ENCODE measurements at places on chromosomes 5 and 9.

DNA sequence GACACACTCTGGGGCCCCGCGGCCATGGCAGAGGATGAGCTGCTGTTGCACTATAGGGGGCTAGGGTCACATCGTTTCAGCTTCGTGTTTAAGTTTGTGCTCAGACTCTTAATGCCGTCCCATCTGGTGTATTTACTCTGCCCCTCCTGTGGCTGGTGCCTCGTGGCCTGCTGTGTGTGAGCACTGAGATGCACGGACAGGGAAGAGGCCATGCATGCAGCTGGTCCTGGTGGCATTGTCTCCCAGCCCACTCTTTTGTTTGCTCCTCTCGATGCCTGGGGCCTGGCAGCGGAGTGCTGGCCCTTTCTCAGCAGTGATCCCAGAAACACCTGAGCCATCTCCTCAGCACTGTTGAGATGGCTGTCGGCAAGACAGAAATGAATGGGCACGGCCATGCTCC, 30.0 kb upstream of the PHF2 start:
- no peak for DNase-seq

DNA sequence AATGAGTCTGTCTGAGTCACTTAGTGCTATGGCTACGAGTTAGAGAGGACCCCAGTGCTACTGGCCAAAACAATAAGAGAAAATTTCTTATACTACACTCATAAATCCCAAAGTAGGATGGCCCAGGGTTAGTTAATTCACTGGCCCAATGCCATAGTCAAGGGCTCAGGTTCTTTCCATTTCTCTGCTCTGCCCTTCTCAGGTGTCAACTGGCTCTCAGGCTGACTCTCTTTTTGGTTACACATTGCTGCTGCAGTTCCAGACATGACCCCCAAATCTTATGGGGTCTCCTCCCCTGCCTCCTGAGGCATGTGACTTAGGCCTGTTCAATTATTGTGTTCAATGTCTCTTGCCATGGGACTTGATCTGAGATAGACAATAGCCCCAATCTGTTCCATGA, 70.4 kb downstream of the ARHGEF37 start:
- DNase-seq = no peak

DNA sequence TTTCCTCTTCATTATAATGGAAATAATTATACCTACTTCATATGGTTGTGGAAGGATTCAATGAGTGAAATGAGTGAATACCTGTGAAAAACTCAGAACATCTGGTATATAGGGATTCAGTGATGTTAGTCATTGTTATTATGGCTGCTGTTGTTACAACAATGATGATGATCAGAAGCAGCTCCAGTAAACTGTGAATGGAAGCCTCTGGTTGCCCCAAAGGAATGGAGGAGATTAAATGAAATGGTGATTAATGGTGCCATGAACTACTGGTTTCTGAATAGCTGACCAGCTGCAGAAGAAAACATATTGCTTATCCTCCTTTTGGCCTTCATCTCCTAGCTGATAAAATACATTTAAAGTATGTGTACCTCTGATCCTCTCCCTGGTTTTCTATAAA, 372.0 kb downstream of the ARHGEF28 start:
- no peak for DNase-seq

DNA sequence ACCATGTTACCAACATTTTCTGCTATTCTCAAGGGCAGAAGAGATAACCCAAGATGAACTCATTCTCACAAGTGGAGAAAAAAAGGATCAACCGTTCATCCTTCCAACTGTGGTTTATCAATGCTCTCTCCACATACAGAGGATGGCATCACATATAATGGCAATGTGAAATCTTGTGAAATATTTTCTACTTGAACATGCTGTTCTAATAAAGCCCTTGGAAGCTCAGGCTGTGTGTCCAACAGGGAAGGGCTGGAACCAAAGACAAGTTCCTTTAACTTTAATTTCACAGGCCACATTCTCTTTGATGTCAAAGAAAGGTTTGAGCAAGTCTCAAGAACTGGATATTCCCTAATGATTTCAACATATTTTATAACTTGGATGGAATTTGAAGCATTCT, 230.5 kb downstream of the SPOCK1 start:
- no peak for DNase-seq

DNA sequence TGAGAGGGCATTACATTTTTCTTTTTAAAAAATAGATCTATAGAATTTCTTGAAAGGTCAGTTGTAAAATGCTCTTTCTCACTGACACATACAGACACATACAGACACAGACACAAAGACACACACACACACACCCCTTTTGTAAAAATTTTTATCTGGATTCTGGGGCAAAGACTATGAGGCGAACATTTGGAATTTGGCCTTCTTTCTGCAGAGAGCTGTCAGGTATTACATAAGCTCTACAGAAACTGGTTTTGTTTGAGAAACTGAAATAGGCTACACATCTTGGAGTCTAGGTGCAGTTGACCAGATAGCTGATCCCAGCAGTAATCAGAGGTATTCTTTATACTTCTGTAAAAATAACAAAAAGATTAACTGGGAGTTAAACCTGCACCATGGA, 315.9 kb upstream of the RPS23 start:
- no peak for DNase-seq

DNA sequence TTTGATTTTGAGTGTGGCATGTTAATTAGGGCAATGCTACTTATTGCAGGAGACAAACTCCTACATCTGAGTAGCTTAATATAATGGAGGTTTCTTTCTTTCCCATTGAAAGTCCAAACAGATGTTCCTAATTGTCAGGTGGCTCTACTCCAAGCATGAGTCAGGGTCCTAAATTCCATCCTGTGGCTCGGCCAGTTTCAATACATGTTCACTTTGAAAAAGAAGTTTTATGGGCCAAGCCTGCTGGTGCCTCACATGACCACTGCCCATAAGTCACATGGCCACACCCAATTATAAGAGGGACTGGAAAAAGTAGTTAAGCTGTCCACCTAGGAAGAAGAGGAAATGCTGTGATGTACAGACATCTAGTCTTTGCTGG, 170.4 kb downstream of the ARRDC3 start:
- DNase-seq = no peak

GRCh38 chr9:125893277-125893676, 146.1 kb downstream of the PBX3 start:
- no peak for DNase-seq

DNA sequence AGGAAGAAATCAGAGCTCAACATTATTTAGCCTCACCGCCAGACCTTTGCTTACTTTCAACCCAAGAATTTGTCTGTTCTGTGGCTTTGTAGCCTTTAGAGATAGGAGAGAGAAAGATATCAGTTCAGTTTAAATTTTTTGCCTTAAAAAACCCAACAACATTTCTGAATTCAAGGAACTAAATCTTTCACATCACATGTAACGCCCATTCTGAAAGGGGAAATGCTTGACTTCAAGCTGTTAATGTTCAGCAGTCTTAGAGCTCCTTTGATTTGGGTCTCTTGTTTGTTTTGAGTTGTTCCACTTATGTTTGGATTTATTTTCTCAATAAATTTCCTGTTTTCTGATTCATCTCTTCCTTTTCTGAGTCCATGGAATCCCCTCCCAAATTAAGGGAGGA, 294.5 kb downstream of the ARHGAP26 start:
- no peak for DNase-seq

- peak; percentile 77 for DNase-seq
Measured at GRCh38 chr9:37953775-37954437, 50.0 kb upstream of the SLC25A51 start.

DNA sequence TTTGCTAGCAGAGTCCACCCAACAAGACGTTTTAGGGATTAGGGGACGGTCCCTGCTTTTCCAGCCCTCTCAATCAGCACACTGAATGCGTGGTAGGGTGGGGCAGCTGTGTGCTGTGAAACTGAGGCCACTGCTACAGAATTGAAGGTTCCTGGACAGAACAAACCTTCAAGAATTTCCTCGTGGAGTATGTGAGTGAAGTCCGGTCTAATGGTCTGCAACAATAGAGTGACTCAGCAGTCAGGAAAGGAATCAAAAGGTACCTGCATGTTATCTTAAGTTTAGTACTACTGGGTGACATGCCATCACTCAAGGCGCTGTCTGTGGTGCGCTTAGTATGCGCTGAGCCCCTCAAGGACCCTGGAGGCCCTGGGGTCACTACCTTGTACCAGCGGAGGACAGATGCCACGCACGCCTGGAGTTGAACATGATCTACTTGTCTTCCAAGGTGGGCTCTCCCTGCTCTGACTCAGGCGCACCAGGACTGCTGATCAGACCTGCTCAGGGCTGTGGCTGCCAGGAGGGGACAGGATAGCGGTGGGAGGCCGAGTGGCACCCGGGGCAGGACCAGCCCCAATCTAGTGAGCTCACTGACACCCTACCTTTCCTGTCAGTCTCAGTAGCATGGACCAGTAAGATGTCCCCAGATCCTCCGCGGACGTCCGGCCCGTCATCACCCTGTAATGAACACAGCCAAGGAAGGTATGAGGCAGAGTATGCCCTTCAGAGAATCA, 50.5 kb downstream of the PRRT1B start:
- DNase-seq = no peak

Data from K562 (cell line).